ENCODE measurements at places on chromosomes 11 and 22. TPM values are rescaled to one million over a fixed set of nuclear protein-coding genes. Genes with fewer than 3 reads are reported as not detected.

IL10RA gene
- total RNA-seq = 0.23 TPM

UQCC3 gene
- 13.0 TPM for total RNA-seq

KLHDC7B gene
- total RNA-seq = 0.58 TPM

KCNK4 gene
- total RNA-seq = 1.0 TPM

OR8A1 gene
- total RNA-seq = not detected

APOA5 gene
- 0.35 TPM for total RNA-seq

RIMBP3C gene
- 1.6 TPM for total RNA-seq

BDNF gene
- total RNA-seq = 5.1 TPM

ANGPTL5 gene
- total RNA-seq = not detected

PRRG4 gene
- 1.9 TPM for total RNA-seq

OR10A2 gene
- total RNA-seq = not detected

MPPED2 gene
- total RNA-seq = 15.8 TPM

ROM1 gene
- 0.24 TPM for total RNA-seq

MMP3 gene
- total RNA-seq = not detected

BATF2 gene
- total RNA-seq = 0.58 TPM

RIBC2 gene
- 2.2 TPM for total RNA-seq

SYT7 gene
- total RNA-seq = 7.0 TPM

DBX1 gene
- total RNA-seq = not detected

SAA4 gene
- total RNA-seq = not detected

ART1 gene
- total RNA-seq = not detected

MPZL3 gene
- 5.7 TPM for total RNA-seq

TYR gene
- not detected for total RNA-seq

ALDH3B2 gene
- total RNA-seq = not detected

OR5A1 gene
- total RNA-seq = 0.03 TPM

OR2D2 gene
- total RNA-seq = 0.24 TPM

OR5P2 gene
- 1.3 TPM for total RNA-seq

ST14 gene
- total RNA-seq = 32.7 TPM

TMEM132A gene
- total RNA-seq = 51.9 TPM

GRAMD1B gene
- total RNA-seq = 24.3 TPM

MIOX gene
- total RNA-seq = 0.16 TPM

ANO9 gene
- 10.2 TPM for total RNA-seq

TLCD5 gene
- total RNA-seq = 8.5 TPM

HIC2 gene
- total RNA-seq = 28.0 TPM

LRRC75B gene
- 22.1 TPM for total RNA-seq

PDE2A gene
- total RNA-seq = 8.2 TPM

NOX4 gene
- total RNA-seq = 2.6 TPM

RAB1B gene
- total RNA-seq = 99.6 TPM

OR8G1 gene
- not detected for total RNA-seq

EED gene
- 30.7 TPM for total RNA-seq

MAJIN gene
- total RNA-seq = not detected

MIAT gene
- total RNA-seq = 63.6 TPM

IFITM10 gene
- not detected for total RNA-seq

TRIM51 gene
- total RNA-seq = not detected

PKNOX2 gene
- total RNA-seq = 0.83 TPM

GGTLC3 gene
- not detected for total RNA-seq

PHETA2 gene
- total RNA-seq = 5.9 TPM

NXPE4 gene
- total RNA-seq = not detected

FIBP gene
- total RNA-seq = 94.3 TPM

KCNJ4 gene
- 1.3 TPM for total RNA-seq

MRGPRX4 gene
- not detected for total RNA-seq

LBHD1 gene
- 2.8 TPM for total RNA-seq

OR4D5 gene
- total RNA-seq = not detected

TBX1 gene
- total RNA-seq = 0.23 TPM

MYEOV gene
- total RNA-seq = 0.14 TPM

TIGD3 gene
- total RNA-seq = 3.0 TPM
